ENCODE measurements at places on chromosomes 11 and 22.

DNA sequence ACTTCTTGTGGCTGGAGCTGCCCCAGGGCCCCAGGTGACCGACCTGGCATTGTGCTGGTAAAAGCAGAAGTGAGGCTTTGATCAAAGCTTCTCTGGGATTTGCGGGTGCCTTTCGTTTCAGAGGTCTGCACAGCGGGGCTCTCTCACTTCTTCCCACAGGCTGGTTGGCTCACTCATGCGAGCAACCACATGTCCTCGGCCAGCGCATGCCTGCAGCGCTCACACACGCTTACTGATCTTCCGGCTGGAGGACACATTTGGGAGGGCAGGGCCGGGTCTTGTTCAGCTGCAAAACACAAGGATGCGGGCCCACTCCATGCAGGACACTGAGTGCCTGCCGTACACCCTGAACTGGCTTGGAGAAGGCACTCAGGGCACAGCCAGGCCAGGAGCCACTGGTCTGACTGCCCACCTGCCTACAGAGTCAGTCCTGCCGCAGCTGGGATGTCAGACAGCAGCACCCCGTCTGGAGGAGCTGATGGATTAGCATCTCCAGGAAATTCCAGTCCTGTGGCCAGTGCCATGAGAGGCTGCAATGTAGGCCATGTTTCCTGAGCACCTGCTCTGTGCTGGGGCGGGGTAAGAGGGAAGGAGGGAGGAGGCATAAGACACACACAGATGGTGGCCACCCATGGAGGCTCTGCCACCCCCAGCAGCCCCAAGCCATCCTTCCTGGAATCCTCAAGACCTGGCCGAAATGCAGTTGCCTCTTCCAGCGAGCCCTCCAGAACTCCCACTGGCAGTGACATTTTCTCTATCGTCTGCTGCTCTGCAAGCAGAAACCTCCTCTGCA lies 1383.2 kb downstream of the BRD1 start:
- DNase-seq: no peak

DNA sequence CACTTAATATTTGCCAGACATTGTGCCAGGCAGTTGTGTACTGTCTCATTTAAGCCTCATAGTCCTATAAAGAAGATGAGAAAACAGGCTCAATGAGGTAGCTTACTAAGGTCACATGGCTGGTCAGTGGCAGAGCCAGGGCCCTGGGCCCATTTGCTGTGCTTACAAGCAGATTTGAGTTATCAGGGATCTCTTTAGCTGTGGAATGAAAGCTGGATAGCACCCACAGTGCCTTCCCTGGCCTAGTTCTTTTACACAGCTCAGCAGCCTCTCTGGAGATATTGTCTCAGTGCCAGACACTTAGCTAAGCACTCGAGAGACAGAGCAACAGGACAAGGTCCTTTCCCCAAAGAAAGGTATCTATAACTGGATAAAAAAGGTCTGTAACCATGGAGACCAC lies 6.1 kb downstream of the TMEM86A start:
- no peak for DNase-seq

DNA sequence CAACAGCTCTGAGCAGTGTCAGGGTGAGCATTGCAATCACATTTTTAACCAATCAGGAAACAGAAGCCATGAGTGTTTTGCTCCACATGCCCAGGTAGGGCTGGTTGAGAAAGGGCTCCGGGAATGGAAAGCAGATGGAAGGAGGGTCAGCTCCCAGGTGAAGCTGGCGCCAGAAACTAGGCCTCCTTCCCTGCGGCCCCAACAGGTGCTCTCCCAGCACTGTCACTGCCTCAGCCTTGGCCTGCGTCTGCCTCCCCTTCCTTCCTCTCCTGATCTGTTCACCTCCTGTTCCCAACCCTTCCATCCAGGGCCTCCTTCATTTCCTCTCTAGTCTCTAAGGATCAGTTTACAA lies 4.6 kb upstream of the VSIG10L2 start:
- DNase-seq: no peak

GRCh38 chr11:13661074-13661623 lies 7.3 kb upstream of the FAR1 start:
- DNase-seq: no peak

DNA sequence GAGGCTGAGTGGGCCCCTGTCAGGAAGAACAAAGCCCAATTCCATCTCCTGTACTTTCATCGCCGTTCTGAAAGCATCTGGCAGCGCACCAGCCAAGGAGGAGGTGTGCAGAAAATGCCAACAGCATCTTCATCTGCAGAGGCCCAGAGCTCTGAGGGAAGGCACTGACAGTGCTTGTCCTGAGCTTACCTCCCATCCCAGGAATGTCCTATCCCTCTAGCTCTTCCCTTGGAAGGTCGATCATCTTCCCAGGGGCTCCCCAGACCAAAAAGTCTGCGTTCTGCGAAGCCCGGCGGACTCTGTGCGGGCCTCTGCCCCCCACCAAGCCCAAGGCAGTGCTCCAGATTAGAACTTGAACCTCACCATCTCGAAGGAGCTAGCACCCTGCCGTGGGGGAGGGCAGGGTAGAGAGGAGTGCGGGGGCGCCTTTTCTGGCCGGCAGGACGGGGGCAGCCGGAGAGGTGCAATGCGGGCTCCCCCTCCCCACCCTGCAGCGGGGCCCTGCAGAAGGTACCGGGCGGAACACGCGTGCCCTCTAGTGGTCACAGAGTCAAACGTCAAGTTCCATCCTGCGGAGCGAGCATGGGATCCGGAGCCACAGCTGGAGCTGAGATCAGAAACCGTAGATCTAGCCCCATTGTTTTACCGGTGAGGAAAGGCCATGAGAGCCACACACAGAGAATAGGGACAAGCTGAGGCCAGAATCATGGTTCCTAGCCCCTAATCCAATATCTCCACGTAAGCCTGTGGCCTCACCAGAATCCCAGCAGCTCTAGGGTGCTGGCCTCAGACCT lies 5.0 kb downstream of the SCN2B start:
- peak; percentile 17 for DNase-seq

DNA sequence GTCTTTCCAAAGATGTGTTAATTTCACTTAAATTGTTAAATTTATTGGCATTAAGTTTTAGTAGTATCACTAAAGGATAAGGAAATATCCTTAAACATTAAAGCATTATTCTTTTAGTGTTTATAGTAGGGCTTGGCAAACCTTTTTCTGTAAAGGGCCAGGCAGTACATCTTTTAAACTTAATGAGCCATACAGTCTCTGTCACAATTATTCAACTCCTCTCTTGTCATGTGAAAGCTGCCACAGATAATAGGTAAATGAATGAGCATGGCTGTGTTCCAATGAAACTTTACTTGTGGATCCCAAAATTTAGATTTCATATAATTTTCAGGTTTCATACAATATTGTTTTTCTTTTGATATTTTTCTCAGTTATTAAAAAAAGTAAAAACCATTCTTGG lies 268.2 kb upstream of the C11orf87 start:
- no peak for DNase-seq

DNA sequence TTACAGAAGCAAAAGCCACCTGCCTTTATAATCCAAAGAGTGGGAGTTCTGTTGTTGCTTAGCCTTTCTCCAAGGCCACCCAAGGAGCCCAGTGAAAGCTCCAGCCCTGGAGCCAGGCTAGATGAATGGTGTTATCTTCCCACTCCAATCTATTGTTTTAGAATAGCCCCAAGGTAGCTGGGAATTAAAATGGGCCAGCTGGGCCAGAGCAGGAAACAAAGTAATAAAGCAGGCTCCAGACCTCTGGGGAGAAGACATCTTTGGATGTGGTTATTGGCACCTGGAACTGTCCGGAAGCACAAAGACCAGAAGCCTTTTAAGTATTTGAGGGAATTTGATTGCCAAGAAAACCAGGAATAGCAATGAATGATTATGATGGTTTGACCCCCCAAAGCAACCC lies 8.8 kb downstream of the C11orf96 start:
- no peak for DNase-seq

DNA sequence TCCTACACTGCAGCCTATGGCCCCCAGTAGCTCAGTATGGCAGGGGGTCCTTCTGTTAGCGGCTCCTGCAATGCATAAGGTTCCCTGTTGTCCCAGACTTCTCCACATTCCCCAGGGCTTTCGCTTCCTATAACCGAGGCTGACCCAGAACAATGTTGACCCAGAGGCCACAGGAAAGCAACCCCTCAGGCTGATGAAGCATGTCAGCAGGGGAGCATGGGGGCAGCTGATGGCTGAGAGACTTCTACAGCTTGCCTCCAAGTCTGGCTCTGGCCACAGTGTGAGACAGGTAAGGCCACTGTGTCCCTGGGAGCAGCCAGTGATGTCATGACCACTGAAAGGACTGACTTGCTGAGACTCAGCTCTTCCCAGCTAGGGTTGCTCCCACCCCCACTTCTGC lies 12.5 kb upstream of the PPFIBP2 start:
- DNase-seq: no peak

DNA sequence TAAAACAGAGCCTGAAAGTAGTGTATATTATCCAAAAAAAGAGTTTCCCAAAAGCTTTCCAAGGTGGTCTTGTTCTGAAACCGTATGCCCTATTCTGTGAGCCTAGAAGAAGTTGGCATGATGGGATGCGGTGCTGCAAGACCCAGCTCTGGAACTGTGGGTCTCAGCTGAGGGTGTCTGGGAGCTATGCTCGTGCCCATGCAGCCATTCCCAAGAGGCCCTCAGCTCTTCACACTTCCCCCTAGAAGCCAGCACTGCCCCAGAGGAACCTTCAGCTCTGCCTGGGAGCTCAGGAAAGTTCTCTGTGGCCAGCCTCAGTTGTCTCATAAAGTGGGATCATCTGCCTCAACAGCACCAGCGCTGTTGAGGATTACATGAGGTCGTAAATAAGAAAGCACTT lies 6.4 kb upstream of the SYT12 start:
- DNase-seq: no peak

GRCh38 chr11:104917271-104918112 lies 19.2 kb upstream of the CASP12 start:
- no peak for DNase-seq

DNA sequence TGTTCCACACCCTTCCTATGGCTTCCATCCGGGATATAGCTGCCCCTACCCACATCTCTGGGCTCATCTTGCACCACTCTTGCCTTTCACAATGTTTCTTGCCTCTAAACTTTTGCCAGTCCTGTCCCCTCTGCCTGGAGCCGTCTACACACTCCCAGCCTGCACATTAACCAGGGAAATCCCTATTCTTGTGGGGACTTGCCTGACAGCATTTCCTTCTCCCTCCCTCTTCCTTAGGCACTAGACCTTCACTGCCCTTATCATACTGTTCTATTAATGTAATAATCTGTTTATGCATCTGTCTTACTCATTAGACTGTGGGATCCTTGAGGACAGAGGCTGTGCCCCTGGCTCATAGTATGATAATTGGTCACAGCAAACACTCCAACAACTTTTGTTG lies 5.8 kb upstream of the TTC12 start:
- no peak for DNase-seq

GRCh38 chr11:111788464-111788863 lies 22.3 kb upstream of the PPP2R1B start:
- no peak for DNase-seq

DNA sequence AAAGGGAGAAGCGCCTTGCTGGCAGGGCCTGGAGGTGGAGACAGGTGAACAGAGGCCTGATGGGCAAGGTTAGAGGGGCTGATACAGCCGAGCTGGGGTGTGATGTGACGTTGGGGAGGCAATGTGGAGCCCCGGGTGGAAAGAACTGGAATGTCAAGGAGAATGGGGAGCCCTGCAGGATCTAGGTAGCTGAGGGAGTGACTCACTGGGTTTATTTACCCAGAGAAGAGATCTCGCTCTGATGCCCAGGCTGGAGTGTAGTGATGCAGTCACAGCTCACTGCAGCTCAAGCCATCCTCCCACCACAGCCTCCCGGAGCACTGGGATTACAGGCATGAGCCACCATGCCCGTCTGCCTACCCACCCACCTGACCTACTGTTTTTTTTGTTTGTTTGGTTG lies 1.9 kb upstream of the CYB5R3 start:
- no peak for DNase-seq

DNA sequence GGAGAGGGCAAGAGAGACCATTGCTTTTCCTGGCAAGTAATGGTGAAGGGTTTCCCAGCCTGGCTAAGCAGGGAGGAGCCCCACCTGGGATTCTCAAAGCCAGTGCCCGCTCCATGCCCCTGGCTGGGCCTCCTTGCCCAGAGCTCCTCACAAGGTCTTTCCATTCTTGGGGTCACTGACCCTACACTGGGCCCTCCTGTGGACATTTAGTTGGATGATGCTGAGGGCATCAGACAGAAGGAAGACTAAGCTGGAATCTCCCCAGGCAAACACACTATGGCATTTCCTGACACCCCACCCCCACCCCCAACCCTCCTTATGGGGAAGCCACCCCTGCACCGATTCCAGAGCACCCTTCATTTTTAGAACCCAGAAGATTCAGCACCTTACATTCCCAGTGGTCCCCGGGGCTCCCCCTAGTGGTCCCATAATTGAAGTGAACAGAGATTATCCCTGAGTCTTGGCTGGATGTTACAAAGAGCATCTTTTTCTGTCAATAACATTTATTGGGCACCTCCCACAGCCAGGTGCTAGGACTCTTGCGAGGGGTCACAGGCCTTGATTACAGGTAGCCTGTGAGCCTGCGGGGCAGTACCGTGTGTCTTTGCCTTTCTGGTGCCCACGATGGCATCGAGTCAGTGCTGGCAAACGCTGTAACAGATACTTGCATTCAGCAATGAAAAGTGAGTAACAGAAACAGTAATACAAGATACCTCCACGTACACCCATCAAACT lies 548.5 kb downstream of the BUD13 start:
- DNase-seq: no peak

- DNase-seq: no peak
Observed at GRCh38 chr11:76880314-76880713, 19.6 kb downstream of the ACER3 start.

DNA sequence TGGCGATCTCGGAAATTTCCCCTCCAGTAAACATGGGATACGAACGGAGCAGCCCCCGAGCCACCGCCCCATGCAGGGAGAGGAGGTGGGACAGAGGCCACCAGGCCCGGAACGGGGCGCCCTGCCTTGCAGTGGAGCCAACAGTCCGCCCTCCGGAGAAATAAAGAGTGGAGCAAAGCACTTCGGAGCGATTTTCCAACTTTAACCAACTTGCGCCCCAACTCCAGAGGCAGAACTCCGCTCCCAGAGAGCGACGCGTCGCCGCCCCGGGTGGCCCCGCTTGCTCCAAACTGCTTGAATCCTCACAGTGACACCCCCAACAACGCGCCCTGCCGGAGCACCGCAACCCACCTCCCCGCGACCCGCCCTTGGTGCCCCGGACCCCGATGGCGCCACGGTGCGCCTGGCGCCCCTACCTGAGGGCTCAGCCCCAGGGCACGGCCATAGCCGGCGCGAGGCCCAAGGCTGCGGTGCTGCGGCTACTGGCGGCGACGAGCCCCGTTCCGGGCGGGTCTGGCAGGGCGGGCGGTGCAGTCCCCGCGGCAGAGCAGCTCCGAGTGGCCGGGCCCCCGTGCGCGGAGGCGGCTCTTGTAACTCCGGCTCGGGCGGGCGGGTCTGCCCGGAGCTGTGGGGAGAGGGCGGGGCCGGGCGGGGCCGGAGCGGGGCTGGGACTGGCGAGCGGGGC lies at the start of gene AHNAK:
Gene AHNAK (minus strand): TSS at position 563 of the 685 bp plus-strand sequence. CDS start 10,708 bp downstream, outside the sequence.
- no peak for DNase-seq

DNA sequence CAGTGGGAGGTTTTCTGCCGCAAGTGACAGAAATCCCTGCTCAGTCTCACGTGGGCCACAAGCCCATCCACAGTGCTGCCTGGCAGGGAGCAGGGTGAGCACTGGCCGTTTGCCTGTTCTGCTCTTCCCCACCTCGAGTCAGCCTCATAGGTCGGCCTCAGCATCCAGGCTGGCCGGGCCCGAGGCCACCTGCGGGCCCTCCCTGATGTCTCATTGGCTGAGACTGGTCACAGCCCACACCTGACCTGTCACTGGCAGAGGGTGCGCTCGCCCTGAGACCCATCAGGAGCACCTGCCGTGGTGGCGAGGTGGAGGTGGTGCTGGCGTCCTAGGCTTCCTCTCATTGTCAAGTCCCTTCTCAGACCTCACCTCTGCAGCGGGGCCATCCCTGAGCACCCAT lies 72.1 kb downstream of the ELFN2 start:
- DNase-seq: no peak

GRCh38 chr11:66464916-66465315 lies 1.8 kb upstream of the PELI3 start:
- no peak for DNase-seq

Data from pulmonary artery endothelial cell (primary cell).